ENCODE measurements at places on chromosomes 13 and 19.
A peak's percentile ranks its signal among the peaks of the same experiment; 100 is the strongest.

DNA sequence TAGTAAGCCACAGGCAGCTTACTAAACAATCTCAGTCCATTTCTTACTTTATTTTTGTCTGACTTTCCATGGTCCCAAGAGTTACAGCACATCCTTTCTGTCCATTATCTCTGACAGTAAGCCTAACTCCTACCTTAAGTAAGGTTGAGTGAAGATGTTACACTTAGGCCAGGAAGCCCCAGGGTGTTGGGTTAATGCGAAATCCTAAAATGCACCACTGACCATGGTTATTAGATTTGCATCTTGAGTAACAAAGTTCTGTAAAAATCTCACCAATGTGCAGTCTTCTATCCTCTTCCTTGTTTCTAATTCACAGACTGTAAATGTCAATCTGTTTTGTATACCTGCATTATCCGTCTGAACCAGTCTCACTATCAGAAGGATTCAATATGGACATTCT is 462.5 kb downstream of the FGF14 start:
- DNase-seq, result no peak

DNA sequence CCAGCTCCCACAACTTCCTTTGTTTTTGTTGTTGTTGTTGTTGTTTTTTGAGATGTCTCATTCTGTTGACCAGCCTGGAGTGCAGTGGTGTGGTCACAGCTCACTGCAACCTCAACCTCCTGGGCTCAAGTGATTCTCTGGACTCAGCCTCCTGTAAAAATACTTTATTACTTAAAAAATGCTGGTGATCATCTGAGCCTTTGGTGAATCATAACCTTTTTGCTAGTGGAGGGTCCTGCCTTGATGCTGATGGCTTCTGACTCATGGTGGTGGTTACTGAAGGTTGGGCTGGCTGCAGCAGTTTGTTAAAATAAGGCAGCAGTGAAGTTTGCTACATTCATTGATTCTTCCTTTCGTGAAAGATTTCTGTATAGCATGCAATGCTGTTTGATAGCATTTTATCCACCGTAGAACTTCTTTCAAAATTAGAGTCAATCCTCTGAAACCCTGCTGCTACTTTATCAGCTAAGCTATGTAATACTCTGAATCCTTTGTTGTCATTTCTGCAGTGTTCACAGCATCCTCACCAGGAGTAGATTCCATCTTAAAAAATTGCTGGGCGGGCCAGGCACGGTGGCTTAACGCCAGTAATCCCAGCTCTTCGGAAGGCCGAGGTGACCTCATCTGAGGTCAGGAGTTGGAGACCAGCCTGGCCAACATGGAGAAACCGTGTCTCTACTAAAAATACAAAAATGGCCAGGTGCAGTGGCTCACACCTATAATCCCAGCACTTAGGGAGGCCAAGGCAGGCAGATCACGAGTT is 18.0 kb downstream of the ARHGAP35 start:
- DNase-seq, result no peak

DNA sequence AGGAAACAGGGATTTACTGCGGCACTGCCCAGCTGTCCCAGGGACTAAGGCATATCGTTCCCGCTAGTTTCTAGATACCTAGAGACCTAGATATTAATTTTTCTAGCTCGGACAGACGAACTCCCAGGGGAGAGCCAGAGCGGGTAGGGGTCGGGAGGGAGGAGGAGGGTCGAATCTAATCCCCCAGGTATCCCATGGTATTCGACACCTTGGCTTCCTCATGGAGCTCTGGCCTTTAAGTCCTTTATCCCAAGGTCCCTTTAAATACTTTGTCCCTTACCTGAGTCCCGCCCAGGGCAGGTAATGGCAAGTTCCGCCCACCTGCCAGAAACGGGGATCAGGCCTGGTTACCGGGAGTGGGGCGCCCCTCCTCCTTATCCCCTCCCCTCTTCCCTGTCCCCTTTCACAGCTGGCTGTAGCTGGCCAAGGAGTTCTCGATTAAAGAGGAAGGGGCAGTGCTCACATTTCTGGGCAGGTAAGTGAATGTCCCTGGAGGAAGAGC is at the start of gene PRRG2:
Gene PRRG2 (plus strand): TSS at position 310 of the 502 bp plus-strand sequence. CDS start 1,904 bp downstream, outside the sequence.
- DNase-seq, result peak; percentile 76

DNA sequence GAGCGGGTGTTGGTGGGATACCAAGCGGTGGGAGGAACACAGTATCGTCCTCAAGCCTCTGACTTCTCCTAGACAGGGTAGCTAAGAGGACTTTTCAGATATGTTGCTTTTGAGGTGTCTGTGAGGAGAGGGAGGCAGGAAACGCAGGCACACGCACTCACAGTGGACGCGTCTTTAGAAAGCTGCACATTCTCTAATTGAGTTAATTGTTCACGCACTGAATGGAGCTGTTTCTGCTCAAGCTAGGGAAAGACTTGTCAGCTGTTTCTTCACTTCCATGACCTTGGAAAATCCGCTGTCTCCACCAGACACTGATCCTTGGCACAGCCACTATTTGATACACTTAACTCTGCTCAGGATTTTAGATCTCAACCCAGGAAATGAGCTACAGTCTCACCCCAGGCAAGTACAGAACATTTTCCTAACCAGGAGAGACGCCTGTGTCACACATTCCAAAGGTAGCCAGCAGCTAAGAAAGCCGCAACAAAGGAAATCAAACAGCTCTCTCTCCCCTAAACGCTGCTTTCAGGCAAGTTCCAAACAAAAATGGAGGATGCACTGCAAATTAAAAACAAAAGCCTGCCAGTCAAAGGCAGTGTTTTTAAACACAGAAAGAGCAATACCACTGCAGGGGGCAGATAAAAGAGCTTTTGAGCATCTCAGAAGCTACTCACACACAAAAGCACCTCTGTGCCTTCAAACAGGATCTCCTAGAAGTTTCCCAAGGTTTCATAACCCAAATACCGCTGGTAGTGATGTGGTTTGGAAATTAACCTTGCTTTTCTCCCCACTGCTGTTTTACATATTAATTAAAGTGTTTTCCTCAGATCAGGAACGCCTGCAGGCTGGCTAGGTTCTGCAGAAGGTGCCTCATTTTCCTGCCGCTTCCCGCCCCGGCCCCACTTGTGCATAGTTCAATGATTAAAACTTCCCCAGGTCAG is 57.3 kb downstream of the IRS2 start:
- DNase-seq, result peak; percentile 92

DNA sequence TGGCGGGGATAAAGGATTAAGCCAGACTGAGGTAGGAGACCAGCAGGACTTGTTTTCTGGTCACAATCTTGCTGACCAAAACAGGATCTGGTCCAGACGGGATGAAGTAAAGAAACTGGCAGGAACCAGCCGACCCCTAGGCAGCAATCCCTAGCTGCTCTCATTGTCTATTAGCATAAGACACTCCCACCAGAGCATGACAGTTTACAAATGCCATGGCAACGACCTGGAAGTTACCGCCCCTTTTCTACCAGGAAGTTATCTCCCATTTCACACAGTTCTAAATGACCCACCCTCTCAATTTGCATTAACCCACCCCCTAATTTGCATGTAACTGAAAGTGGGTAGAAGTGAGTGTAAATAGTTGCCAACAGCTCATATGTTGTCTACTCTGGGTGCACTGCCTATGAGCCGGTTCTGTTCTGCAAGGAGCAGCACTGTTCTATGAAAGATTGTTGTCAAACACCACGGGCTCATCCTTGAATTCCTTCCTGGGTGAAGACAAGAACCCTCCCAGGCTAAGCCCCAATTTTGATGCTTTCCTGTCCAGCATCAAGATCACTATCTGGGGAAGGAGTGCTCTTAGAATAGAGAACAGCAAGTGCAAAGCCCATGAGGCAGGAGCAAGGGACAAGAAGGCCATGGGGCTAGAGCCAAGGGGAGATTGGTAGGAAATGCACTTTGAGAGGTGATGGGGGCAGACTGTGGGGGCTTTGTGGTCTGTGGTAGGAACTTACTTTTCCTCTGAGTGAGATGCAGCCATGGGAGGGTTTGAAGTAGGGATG is 13.9 kb upstream of the FBXO27 start:
- DNase-seq, result peak; percentile 76

GRCh38 chr19:2391118-2391725 is 31.2 kb downstream of the TMPRSS9 start:
- peak; percentile 61 for DNase-seq

DNA sequence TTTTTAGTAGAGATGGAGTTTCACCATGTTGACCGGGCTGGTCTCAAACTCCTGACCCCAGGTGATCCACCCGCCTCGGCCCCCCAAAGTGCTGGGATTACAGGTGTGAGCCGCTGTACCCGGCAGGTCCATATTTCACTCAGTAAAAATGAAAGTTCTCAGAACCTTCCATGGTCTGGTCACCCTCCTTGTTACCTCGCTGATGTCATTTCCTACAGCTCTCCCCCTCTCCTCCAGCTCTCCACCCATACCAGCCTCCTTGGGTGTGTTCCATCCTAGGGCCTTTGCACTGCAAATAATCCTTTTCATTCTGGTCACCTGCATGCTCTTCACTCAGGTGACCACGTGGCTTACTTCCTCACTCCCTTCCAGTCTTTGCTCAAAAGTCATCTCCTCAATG is 78.2 kb upstream of the TNFSF11 start:
- DNase-seq, result no peak

DNA sequence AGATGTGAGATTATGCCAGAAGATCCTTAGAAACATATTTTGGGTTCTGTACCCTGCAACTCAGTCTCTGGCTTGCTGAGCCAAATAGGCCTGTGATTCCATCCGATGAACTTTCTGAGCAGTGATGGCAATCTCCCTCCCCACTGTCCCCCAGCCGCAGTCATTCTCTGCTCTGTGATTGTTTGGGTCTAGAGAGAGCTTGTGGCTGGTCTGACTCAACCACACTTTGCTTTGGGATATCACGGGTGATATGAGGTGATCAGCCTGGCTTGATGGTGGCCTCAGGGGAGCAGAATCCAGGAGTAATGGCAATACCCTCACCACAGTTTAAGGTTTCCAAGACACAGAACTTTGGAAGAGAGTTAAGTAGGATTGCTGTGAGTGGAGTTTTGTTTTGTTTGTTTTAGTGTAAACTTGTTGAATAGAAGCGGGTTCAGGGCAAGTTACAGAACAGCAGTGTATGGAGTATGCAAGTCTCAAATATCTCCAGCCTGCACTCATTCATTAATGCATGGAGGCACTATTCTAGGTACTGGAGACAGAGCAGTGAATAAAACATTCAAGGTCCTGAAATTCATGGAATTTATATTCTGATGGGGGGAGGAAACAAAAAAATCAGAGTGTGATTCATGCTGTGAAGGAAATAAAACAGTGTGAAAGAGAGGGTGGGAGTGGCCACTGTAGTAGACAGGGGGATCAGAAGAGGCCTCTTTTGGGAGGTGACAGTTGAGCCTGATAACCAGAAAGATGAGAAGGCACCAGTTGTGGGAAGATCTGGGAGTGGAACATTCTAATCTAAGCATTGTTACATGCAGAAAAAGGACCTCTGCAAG is 5.3 kb downstream of the SAMD4B start:
- DNase-seq, result no peak

DNA sequence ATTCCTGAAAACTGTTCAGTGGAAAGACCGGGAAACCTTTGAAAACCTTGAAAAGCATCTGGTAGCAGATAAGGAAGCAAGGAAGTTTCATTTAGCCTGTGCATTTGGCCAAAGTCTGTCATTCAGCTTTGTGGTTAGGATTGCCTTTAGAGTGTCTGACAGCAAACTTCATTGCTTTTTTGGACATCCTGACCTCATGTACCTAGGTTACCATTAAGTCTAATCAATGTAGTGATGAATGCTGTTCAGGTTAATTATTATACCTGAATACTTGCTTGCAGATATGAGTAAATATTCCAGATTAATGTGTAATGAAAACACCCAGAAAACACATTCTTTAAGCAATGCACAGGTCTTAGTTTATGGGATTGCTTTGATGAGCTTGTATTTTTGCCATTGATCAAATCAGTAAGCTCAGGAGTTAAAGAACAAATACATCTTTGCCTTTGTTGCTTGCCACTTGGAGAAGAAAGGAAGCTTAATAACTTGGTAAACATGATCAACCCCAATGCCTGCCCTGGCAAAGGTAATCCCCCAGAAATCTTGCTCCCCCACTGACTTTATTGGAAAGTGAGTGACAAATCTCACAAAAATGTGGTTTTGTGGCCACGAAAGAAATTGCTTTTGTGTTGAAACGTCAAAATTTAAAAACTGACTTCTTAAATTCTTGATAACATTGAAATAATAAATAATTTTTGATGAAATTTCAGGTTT is 87.4 kb downstream of the SLC15A1 start:
- DNase-seq, result no peak

DNA sequence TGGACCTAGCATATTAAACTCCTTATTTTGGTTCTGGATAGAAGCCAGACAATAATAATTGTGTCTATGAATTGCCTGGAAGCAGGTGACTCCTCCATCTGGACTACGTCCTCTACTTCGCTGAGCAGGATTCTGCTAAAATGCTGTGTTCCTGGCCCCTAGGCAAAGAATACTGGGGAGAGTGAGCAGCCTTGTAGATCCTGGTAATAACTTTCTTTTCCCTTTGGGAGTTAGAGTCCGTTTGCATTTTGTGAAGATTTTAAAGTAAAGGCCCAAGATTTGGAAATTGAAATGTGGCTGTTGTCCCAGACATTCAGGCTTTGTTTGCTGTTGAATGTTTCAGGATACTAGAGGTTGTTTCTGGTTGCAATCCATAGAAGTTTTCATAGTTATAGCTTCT is 511.9 kb upstream of the KLF12 start:
- no peak for DNase-seq

DNA sequence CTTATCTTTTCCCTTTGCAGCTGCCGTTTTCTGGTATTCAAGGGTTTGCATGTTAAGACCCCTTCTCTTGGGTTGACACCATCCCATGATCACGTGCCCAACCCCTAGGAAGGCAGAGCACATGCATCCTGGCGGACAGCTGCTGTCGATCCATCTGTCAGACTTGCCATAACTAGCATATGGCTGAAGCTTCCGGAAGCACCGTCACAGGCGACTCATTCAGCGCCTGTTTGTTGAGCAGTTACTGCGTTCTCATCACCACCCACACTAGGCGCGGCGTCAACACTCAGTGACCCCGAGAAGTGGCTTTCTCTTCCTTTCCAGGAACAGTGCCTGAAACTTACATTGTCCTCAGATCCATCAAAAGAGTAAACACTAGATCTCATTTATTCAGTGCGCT is 93.6 kb downstream of the SOX1 start:
- DNase-seq, result no peak

GRCh38 chr19:36986131-36986530 is 70.0 kb downstream of the ZNF568 start:
- DNase-seq, result no peak

Data from SW480 (cell line).